ENCODE measurements at places on chromosomes 6 and 20.

GRCh38 chr6:1325461-1326309, 13.8 kb downstream of the FOXQ1 start:
- no peak for DNase-seq

GRCh38 chr6:48889429-48889828, 573.6 kb downstream of the MMUT start:
- no peak for DNase-seq

- peak; percentile 80 for DNase-seq
Observed at GRCh38 chr6:43228951-43229802, at the start of gene DNPH1. Gene DNPH1 (minus strand): TSS chr6:43229481. CDS start chr6:43229456, 25 bp downstream.

DNA sequence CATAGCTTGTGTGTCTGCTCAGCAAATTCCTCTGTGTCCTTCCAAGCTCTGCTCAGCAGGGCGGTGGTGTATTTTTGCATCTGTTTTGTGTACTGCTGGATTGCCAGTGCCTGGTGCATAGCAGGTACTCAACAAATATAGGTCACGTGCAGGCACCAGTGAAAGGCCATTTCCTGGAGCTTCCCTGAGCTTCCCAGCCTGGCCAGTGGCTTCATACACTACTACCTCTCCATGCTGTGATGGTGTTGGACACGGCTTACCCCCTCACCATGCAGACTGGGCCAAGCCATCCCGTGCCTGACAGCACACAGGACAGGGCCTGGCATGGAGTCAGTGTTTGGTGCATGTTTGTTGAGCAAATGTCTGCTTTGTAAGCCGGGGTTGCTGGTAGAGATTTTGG, 7.7 kb upstream of the PHACTR3 start:
- no peak for DNase-seq

DNA sequence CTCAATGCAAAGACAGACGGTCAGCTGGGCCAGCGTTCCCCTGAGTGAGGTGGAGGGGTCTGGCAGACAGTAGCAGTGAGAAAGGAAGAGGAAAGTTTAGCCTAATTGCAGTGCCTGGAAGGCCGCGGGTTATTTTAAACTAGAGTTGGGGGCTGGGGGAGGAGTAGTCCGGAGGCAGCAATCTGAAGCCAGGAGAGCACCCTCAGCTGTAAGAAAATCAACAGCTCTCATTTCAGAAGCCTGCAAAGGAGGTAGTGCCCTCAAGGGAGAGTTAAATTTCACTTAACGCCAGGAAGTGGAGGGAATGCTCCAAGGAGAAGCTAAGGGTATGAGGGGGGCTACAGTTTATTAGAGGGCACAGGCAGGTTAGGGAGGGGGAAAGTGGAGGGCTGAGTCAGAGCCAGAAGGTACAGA, 26.9 kb downstream of the RING1 start:
- DNase-seq: no peak

GRCh38 chr6:125414507-125414906, 112.7 kb upstream of the HDDC2 start:
- DNase-seq: no peak

DNA sequence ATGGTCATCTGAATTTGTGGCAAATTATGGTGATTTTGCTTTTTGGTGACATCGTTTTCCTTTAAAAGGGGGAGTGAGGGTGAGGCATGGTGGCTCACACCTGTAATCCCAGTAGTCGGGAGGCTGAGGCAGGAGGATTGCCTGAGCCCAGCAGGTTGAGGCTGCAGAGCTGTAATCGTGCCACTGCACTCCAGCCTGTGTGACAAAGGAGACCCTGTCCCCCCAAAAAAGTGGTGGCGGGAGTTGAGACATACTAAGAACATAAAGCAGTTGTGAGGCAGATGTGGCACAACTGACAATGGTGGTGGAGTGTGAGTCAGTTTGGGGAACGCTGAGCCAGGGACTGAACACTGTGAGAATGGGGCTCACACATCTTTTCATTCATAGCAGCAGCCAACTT, 45.5 kb downstream of the ADNP start:
- no peak for DNase-seq

- peak; percentile 21 for DNase-seq
Observed at GRCh38 chr6:149233056-149233715, 84.3 kb upstream of the TAB2 start.

DNA sequence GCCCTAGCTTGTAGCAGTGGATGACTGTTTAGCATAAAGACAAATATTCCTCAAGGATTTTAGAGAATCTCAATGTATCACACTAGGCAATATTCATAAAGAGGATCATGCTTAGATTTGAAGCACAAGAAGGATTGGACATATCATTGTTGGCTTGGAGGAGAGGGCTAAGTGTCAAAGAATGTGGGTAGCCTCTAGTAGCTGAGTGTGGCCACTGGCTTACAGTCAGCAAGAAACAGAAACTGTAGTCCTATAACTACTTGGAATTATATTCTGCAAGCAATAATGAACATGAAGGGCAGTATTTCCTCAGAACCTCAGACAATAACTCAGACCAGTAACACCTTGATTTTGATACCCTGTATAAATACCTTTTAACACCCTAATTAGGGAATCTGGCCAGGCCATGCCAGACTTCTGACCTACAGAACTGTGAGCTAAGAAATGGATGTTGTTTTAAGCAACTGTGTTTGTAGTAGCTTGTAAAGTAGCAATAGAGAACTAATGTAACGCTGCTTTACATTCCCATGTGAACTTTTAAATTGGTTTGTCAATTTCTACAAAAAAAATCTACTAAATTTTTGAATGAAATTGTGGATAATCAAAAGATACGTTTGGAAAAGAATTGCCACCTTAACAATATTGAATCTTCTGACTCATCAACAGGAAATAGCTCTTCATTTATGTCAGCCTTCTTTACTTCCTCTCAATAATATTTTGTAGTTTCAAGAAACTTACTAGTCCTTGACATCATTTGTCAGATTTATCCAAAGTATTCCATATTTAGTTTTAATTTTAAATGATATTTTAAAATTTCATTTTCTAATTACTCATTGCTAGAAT, 65.2 kb upstream of the RSPO3 start:
- no peak for DNase-seq

DNA sequence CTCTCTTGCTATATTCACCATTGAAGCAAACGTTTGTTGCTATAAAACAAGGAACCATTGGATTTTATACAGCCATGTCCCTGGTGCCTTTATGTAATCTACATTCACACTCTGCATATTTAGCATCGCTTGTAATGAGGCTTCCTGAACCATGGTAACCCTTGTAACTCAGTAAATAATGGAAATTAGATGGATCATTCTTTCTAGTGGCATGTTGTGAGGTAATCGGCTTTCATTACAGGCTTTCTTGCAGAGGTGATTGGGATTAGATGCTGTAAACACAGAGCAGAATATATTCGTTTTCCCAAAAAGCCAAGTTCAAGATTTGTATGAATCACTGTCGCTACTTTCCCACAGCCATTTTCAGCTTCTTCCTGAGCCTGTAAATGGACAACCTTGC, 36.1 kb downstream of the SMPDL3A start:
- no peak for DNase-seq

- no peak for DNase-seq
Observed at GRCh38 chr20:46227272-46227767, 81.0 kb downstream of the CDH22 start.

- DNase-seq: no peak
Observed at GRCh38 chr20:658731-659291, 5.8 kb upstream of the SRXN1 start.

GRCh38 chr20:59388402-59388801, 88.0 kb downstream of the EDN3 start:
- no peak for DNase-seq

DNA sequence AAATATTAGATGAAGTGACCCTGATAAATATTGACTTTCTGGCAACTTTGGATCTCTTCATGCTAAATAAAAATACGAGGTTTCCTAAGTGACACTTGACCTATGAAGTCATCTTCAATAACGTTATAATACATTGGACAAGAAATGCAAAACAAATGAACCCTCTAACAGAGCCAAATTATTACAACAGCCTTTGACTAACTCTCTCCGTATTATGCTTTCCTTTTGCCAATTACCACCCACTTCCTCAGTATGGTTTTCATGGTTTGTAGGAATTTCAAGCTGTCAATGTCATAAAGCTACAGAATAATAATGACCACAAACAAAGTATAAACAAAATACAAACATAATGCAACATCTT, 210.5 kb downstream of the MOXD1 start:
- no peak for DNase-seq

GRCh38 chr20:58822149-58822548, 28.6 kb downstream of the GNAS-AS1 start:
- no peak for DNase-seq

GRCh38 chr20:23666189-23666588, 22.6 kb downstream of the CST4 start:
- DNase-seq: no peak

GRCh38 chr6:158837684-158838625, 18.8 kb upstream of the EZR start:
- no peak for DNase-seq

DNA sequence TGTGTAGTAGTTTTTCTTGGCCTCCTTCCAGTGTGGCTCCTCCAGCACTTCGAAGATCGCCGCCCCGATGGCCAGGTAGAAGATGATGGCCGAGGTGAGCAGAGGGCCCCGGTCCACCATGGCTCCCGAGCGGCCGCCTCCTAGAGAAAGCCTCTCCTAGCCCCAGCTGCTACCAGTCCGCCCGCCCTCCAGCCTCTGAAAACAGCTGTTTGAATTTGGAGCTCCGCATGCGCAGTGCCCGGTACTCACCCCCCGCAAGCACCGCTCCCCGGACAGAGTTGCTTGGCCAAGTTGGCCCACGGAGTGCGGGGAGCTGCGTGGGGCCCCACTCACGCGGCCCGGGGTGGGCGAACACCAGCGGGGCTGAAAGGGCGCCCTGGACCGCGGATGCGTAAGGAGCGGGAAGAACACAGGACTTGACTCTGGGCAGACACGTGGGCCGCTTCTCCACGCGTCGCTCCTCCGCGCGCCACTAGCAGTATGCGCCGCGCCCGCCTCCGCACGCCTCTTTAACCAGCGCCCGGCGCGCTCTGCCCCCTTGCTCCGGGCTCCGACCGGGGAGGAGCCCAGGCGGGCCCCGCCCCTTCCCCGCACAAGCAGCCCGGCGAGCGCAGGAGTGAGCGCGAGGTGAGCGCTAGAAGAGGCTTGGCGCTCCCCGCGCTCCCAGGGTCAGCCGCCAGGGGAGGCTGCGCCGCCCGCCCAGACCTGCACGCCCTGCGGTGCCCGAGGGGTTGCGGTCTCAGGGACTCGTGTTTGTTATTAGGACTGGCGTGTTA, at the start of gene KCNK5:
KCNK5 (minus strand) TSS at position 484 of the 776 bp plus-strand sequence; CDS start at position 120, 364 bp downstream.
- peak; percentile 73 for DNase-seq

GRCh38 chr6:53811746-53812145, 16.9 kb downstream of the LRRC1 start:
- DNase-seq: no peak

- DNase-seq: no peak
Observed at GRCh38 chr6:23656255-23657194, 469.5 kb upstream of the NRSN1 start.

DNA sequence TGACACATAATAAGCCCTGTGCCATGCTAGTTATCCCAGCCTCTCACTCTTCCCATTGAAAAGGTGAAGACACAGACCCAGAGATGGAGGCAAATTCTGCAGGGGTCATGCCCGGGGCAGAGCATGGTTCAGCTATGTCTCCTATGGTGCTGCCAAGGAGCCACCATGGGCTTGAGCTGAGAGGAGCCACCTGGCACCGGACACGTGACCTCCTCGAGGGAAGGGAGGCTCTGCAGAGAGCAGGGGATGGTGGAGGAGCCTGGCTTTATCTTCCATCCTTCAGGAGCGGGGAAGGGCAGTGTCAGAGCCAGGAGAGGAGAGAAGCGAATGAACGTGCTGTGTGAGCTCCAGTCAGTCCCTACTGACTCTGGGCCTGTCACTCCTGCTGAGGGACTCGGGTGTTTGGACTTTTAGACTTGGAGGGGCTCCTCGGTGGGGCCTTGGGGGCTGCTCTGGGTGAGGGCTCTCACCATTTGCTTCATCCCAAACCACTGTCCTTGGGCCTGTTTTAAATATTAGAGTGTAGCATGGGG, 11.1 kb upstream of the CCN5 start:
- DNase-seq: no peak

- no peak for DNase-seq
Observed at GRCh38 chr20:45044601-45045000, 56.3 kb downstream of the KCNS1 start.

GRCh38 chr6:156534594-156534993, 242.6 kb upstream of the ARID1B start:
- DNase-seq: no peak

GRCh38 chr20:62198931-62199330, 16.1 kb downstream of the MTG2 start:
- DNase-seq: no peak

GRCh38 chr20:37911838-37912281, 8.9 kb downstream of the VSTM2L start:
- no peak for DNase-seq

- DNase-seq: no peak
Observed at GRCh38 chr20:33686984-33687366, 790 bp upstream of the E2F1 start.

DNA sequence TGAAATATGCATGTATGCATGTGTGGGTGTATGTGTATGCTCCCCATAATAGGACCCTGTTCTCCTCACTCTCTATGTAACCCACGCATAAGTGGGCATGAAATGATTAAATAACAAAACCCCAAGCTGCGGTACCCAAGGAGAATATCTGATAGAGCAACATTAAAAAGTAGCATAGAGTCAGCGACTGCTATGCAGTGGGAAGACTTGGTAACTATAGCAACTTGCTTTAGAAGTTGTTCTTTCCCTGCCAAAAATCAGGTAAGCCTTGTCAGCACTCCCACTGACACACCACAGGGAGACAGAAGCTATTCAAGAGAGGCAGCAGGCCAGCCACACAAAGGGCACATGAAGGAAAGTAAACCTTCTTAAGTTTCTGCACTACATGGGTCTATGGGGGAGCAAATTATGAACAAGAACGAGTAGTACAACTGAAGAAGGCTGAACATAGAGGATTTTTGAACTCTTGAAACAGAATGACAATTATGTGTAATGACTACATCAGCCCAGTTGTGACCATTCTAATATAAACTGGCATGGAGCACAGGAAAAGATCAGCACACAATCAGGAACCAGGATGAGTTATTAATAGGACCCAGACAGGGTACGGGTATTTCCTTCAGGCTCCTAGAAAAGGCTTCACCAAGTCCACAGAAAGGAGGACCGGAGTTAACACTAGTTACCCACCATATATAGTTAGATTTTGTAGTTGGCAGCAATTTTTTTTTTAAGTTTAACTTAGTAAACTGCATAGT, 89.9 kb downstream of the GPR6 start:
- DNase-seq: no peak

DNA sequence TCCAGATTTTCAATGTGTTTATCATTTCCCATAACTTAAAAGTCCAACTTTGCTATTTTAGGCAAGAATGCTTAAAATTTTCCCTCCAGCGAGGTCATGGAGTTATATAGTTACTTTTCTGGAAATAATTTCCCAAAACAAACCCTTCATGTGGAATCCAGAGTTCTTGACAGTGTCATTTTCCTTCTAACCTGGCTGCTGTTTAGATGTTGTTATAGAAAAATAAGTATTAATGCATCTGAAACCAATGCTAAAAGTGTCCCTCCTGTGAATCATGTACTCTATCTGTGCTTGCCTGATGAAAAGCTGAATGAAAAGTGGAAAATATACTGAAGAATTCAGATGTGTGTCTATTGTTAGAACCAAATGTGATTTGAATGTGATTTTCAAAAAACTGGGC, 245.3 kb upstream of the HSF2 start:
- no peak for DNase-seq

GRCh38 chr20:17381724-17382123, 149.5 kb downstream of the BFSP1 start:
- DNase-seq: no peak

Data from stimulated activated CD4-positive, alpha-beta T cell treated with anti-CD3 and anti-CD28 coated beads, Interleukin-15, amount 100 ng/mL, for 1 hour (primary cell).